ENCODE measurements at places on chromosomes 4 and X.

- no peak for DNase-seq
These were observed 71.4 kb upstream of the PSAPL1 start for GRCh38 chr4:7506119-7506518.

DNA sequence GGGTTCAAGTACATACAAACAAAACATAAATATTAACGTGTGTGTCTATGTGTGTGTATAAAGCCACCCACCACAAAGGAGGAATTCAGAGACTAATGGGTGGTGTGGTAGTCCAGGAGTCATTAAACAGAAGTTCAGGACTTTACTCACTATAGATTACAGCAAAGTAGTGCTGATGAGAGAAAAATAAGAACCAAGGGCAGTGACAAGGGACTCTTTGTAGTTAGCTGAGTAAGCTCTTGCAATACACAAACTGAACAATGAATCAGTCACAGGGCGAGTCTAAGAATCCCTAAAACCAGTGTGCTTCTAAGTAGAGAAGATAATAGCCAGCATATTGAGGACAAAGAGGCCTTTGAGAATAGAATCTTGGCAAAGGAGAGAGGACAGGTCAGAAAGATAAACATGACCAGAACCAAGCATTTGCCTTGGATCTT is 232.4 kb downstream of the PPP3CA start:
- DNase-seq = no peak

- no peak for DNase-seq
These were observed 86.2 kb downstream of the NHSL2 start for GRCh38 chrX:71996826-71997225.

- DNase-seq = no peak
These were observed 40.1 kb downstream of the ARHGEF9 start for GRCh38 chrX:63744850-63745394.

GRCh38 chr4:140117947-140118346 is 36.0 kb downstream of the MAML3 start:
- no peak for DNase-seq

GRCh38 chrX:17655211-17656034 is 81.9 kb upstream of the SCML1 start:
- DNase-seq = no peak

- no peak for DNase-seq
These were observed 443.6 kb downstream of the GALNTL6 start for GRCh38 chr4:172256820-172257219.

DNA sequence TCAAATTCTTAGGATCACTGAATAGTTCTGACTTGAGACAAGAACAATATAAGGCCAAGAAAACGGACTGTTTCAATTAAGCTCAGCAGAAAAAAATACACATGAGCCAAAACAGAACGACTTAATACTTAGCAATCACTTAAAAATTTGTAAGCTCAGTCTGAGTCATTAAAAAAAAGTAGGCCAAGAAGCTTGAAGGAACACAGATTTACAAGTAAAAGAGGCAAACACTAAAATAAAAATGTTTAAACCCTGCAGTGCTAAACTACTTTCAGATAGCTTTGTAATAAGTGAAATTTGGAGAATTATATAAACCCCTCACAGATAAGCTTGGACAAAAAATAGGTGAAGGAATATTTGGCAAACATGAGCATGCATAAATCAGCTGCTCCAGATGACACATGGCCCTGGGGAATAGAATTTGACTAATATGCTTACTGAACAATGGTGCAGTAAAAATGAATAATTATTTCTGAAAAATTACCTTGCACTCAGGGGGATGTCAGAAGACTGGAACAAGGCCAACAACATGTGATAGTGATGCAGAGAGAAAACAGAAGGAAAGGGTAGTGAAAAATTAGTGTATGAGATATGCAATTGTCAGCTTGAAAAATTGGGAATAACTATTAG is 49.6 kb downstream of the LNX1 start:
- no peak for DNase-seq

DNA sequence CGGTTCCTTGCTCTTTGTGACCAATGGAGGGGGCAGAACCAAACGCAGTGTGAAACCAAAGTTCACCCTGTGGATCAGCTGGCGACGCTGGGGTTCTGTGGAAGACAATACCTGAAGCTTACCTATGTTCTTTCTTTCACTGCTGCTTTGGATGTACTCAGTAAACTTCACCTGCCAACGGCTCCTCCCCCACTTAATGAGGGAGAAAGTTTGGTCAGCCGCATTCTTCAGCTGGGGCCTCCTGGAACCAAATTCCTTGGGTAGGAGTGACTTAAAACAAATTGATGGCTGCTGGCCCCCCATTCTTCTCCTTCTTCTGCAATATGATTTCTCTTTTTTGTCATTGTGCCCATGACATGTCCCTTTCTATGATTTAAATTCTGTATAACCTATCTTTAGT is 282.4 kb downstream of the ANK2 start:
- DNase-seq = no peak

DNA sequence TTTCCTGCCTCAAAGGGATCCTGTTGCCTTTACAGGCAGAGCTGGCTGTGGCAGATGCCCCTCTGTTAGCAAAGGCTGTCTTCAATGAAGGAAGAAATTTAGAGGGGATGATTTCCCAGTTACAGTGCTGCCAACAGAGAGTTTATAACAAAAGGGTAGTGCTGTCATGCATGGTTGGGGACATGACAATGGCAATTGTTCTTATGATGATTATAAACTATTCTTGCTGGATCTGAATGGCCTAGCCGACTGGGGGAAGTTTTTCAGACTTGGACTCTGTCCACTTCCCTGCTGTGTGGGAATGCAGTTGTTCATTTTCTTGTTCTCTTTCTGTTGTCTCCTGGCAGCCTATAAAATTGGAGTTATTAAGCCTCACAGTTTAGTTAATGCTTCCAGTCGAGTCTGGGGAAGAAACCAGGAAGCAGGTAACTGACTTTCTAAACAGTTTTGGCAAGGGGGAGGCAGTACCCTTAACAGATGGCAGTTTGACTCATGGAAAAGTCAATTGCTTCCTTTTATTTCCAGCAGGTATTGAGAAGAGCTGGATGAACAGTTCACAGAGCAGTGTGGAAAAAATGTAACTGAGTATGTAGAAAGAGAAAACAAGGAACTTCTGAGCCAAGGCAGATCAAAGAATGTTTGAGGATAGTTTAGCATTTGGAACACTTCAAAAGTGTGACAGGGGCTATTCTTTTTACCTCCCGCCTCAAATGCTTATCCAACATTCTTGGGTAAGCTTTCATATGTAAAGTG is 582.6 kb downstream of the RAPGEF2 start:
- no peak for DNase-seq

GRCh38 chr4:52507774-52508173 is 151.3 kb downstream of the USP46 start:
- no peak for DNase-seq

- no peak for DNase-seq
These were observed 8.4 kb upstream of the HERC3 start for GRCh38 chr4:88583631-88584470.

- DNase-seq = no peak
These were observed 109.4 kb upstream of the CBLL2 start for GRCh38 chrX:22163326-22163725.

DNA sequence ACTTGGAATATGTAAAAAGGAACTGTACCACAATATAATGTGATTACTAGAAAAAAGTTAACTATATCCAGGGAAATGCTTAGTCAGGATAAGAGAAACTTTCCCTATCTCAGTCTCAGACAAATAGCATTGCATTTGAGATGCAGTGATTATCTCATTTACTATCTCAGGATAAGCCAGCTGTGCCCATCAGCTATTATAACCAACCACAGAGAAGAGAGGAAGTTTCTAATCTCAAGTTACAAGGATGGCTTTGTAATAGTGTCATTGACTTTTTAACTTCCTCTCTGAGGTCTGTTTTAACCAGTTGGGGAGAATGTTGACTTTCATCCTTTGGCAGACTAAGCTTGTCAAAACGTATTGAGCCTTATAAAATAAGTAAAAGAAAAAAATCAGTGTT is 56.5 kb downstream of the SNX25 start:
- DNase-seq = no peak

DNA sequence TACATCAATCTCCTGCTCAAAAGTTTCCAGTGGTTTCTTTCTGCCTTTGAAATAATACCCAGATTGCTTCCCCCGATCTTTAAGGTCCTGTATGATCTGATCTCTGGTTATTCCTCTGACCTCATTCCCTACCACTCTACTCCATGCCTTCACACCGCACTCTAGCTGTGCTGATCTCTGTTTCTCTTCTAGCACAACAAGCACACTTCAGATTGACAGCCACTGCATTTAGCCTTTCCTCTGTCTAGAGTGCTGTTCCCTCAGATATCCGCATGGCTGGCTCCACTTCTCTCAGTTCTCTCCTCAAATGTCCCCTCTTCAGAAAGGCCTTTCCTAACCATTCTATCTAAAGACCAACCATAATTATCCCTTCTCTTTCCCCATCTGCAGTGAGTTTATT is 370.4 kb upstream of the FGF13 start:
- DNase-seq = no peak

DNA sequence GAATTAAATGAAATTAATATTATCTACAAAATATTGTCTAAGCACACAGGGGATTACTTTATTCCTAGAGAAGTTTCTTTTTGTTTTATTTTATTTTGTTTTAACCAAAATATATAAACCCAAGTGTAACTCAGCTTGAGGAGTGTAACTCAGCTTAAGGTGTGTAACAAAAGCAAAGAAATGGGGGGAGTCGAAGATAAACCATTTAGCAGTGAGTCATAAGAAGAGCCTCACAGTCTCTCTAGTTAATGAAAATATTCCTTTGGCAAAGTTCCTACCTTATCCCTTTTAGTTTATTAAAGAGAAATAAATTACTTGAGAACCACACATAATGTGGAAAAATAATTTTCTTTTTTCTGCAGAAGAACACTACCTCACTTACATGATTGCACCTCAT is 261.8 kb downstream of the KCTD8 start:
- no peak for DNase-seq

- DNase-seq = no peak
These were observed 165.6 kb upstream of the GALNT7 start for GRCh38 chr4:173002830-173003561.

DNA sequence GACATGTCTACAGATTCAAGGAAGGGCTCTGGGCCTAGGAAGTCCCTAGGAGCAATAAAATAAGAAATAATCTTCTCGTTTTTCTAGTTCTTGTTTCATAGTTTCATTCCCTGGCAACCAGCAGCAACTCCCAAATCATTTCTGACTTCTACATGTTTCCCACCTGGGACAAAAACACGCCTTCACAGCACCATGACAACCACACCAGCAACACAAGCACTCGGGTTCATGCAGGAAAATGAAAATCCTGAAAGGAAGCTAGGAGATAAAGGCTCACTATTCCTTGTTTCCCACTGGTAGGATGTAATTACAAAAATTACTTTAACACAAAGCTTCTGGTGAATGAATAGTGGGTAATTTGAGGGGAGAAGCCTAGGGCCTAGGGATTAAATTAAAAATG is 158.9 kb downstream of the ADAMTS3 start:
- DNase-seq = no peak

- no peak for DNase-seq
These were observed 258.5 kb upstream of the GIMD1 start for GRCh38 chr4:106627051-106627450.

- no peak for DNase-seq
These were observed 49.9 kb downstream of the IL15 start for GRCh38 chr4:141686146-141686775.

- DNase-seq = no peak
These were observed 76.2 kb downstream of the ELOVL6 start for GRCh38 chr4:110122201-110122600.

- DNase-seq = no peak
These were observed 54.3 kb downstream of the ADGRL3 start for GRCh38 chr4:61254406-61254805.
